ENCODE measurements at places on chromosomes 2 and 18. TPM values are rescaled to one million over a fixed set of nuclear protein-coding genes. Genes with fewer than 3 reads are reported as not detected.

DNA sequence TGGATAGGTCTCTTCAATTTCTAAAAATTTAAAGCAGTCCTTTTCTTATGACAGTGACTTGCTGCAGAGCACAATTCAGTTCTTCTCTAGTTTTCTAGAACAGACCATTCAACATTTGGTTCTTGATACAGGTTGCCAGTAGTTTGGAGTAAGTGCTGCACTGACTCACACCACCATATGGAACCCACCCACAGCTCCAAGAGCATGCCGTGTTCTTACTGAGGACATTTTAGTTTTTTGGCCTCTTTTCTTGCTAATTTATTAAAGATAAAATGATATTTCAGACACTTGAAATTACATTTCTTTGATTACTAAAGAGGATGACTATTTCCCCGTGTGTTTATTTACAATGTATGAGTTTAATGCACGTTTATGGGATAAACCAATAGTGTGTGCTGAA lies 120.0 kb downstream of the COL4A4 start:
- H3K4me3 ChIP-seq, result no peak overlapping the region
- H3K4me1 ChIP-seq, result no peaks in the 10 kb centered on the region
- peaks cover 4% of the 10 kb centered on the region for H3K36me3 ChIP-seq
- DNase-seq, result no peak
- H3K27ac ChIP-seq, result no peak overlapping the region
- no peaks in the 10 kb centered on the region for H3K27me3 ChIP-seq

- DNase-seq, result no peak
- no peaks in the 10 kb centered on the region for H3K36me3 ChIP-seq
- peak overlapping the region; percentile 91 for H3K4me3 ChIP-seq
Observed at GRCh38 chr2:102736110-102736409, 25.8 kb upstream of the TMEM182 start.

- H3K4me3 ChIP-seq, result no peak overlapping the region
- H3K27me3 ChIP-seq, result no peaks in the 10 kb centered on the region
- DNase-seq, result no peak
- no peak overlapping the region for H3K27ac ChIP-seq
- H3K4me1 ChIP-seq, result no peaks in the 10 kb centered on the region
Observed at GRCh38 chr2:212858496-212858895, 292.9 kb downstream of the IKZF2 start.

DNA sequence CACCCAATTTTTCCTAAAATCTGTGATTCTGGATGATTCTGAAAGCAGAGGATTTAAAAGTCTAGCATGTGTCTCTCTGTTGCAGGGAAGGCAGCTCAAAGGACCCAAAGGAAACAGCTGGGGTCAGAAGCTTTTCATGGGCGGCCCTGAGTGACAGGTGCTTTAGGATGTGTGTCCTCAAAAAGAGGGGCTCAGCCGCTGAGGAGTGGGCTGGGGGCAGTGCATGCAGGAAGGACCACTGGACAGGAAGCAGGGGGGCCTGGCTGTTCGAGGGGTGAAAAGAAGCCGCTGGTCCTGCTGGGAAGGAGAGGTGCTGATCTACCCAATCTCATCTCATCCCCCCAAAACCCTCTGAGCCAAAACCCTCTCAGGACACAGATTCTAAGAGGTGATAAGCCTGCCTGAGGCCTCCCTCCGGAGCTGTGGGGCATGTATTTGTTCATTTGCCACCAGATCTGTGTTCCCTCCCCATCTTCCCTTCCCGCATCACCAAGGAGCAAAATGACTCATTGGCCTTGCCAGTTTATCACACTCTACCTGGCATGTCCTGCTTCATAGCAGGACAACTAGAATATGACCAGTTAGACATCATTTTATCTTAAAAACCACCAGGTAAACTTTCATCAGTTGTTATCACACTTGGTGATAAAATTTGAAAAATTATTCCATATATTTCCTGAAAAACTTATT lies 98.8 kb upstream of the MGAT4A start:
- H3K27me3 ChIP-seq, result no peaks in the 10 kb centered on the region
- no peaks in the 10 kb centered on the region for H3K36me3 ChIP-seq
- no peak for DNase-seq
- H3K27ac ChIP-seq, result no peak overlapping the region
- H3K4me1 ChIP-seq, result peaks cover 8% of the 10 kb centered on the region

DNA sequence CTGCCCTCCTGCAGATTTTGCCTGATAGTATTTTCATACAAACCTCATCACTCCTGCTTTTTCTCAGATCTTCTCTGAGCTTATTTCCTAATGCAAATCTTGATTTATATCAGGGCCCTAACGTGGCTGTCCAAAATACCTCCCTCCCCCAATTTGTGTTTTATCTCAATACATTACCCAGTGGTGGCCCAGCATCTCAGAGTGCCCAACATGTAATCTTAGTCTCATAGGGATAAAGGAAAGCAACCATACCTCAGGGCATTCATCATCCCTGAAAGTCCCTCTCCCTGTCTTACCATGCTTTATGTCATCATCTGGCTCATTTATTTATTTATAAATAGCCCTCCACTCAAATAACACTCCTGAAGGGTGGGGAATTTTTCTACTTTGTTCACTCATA lies 135.3 kb downstream of the SLC8A1 start:
- H3K27me3 ChIP-seq, result no peaks in the 10 kb centered on the region
- H3K4me3 ChIP-seq, result no peak overlapping the region
- no peak for DNase-seq
- no peak overlapping the region for H3K27ac ChIP-seq
- no peaks in the 10 kb centered on the region for H3K36me3 ChIP-seq

- no peak overlapping the region for H3K27ac ChIP-seq
- H3K27me3 ChIP-seq, result no peaks in the 10 kb centered on the region
- H3K4me1 ChIP-seq, result peaks cover 9% of the 10 kb centered on the region
Observed at GRCh38 chr18:8699948-8700347, 5.4 kb upstream of the MTCL1 start.

- DNase-seq, result no peak
- H3K4me3 ChIP-seq, result no peak overlapping the region
- H3K27ac ChIP-seq, result no peak overlapping the region
- no peaks in the 10 kb centered on the region for H3K4me1 ChIP-seq
- no peaks in the 10 kb centered on the region for H3K27me3 ChIP-seq
Observed at GRCh38 chr2:124320051-124320688, 295.1 kb downstream of the CNTNAP5 start.

DNA sequence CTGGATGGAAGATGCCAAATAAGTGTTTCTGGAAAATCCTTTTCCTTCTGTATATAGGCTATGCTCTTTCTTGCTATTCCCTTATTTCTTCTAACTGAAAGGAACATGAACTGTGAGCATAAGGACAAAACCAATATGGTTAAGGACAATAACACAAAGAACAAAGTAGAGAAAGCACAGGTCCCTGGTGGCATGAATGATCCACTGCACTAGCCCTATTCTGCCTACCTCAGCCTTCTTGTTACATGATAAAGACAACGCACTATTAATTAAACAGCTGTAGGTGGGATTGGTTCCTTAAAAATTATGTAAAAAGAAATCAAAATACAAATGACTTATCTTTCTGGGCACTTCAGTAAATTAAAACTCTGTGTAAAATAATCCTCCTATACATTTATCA lies 1.9 kb upstream of the WDR75 start:
- no peaks in the 10 kb centered on the region for H3K27me3 ChIP-seq
- H3K36me3 ChIP-seq, result no peaks in the 10 kb centered on the region
- peaks cover 8% of the 10 kb centered on the region for H3K4me1 ChIP-seq
- no peak overlapping the region for H3K4me3 ChIP-seq

- no peaks in the 10 kb centered on the region for H3K36me3 ChIP-seq
- H3K4me3 ChIP-seq, result no peak overlapping the region
- H3K4me1 ChIP-seq, result no peaks in the 10 kb centered on the region
- DNase-seq, result no peak
- no peak overlapping the region for H3K27ac ChIP-seq
Observed at GRCh38 chr2:107137706-107138105, 251.7 kb upstream of the ST6GAL2 start.

DNA sequence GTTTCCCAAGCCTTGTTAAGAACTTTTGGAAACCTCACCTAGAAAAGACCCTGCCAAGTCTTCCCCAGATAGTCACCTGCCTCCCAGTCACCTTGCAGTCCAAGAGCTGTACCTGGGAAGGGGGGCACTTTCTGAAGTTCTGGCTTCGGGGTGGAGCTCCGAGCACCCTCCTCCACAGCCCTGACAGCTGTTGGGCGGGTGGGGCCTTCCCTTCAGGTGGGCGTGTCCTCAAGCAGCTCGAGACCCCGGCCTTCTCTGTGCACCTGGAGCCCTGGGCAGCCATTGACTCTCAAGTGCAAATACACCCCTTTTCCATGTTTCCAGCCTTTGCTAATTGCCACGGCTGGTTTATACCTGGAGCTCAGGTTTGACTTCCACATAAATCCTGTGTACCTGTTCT lies 37.0 kb upstream of the IGFBP5 start:
- no peak for DNase-seq
- H3K27ac ChIP-seq, result no peak overlapping the region
- no peak overlapping the region for H3K4me3 ChIP-seq
- no peaks in the 10 kb centered on the region for H3K36me3 ChIP-seq
- H3K27me3 ChIP-seq, result no peaks in the 10 kb centered on the region
- H3K4me1 ChIP-seq, result no peaks in the 10 kb centered on the region

DNA sequence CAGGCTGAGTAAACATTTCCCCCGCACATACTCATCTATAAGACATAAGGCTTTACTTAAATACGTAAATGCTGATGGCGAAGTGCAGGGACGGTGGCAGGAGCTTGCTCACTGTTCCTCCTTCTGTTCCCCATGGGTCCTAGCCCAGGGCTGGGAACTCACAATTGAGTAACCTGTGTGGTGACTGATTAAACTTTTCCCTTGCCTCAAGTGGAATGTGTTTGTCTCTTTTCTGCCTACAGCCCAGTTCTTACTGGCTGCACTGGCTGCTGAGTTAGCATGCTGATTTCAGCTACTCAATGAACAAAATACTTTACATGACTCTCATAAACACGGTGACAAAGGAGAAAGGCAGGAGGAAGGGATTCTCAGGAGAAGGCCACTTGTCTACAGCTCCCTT lies 87.3 kb downstream of the MARCO start:
- H3K4me3 ChIP-seq, result no peak overlapping the region
- H3K27me3 ChIP-seq, result no peaks in the 10 kb centered on the region
- no peak overlapping the region for H3K27ac ChIP-seq
- no peaks in the 10 kb centered on the region for H3K36me3 ChIP-seq
- no peaks in the 10 kb centered on the region for H3K4me1 ChIP-seq

- peaks cover under 1% of the 10 kb centered on the region for H3K4me1 ChIP-seq
- DNase-seq, result no peak
- peak overlapping the region; percentile 98 for H3K4me3 ChIP-seq
- no peaks in the 10 kb centered on the region for H3K27me3 ChIP-seq
Observed at GRCh38 chr2:8685697-8686358, 4.0 kb downstream of the ID2 start.

DNA sequence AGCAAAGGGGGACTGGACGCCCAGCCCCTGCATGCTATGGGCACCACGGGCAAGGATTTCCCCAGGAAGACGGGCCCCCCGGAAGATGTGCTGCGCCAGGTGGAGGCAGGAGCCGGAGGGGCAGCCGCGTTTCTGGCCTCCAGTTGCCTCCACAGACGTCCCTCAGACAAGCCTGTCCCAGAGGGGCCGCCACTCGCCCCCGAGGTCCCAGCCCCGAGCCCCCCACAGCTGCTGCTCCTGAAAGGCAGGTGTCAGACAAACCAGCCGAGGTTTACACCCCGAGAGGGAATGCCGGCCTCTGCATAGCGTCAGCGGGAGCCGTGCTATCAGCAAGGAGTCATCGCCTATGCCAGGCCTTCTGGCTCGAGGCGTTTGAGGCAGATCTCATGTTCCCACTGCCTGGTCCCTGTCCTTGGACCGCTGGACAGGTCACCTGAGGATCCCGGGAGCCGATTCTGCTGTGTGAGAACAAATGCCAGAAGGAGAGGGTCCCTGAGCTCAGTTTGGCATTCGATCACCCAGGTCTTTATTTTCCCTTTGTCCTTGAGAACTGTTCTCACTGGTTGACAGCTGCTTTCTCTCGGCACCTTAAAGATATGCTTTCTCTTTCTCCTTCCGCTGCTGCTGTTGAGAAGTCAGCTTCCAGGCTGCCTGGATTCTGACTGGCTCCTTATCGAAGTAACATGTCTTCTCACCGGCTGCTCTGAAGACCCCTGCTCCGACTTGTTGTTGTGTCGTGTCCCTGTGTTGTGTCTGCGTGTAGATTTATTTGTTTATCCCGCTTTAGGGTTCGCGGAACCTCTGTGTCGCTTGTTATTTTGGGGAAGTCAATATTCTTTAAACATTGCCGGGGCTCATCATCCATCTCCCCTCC lies 20.6 kb downstream of the CROCC2 start:
- DNase-seq, result no peak
- no peaks in the 10 kb centered on the region for H3K36me3 ChIP-seq
- no peak overlapping the region for H3K27ac ChIP-seq
- H3K4me1 ChIP-seq, result no peaks in the 10 kb centered on the region

DNA sequence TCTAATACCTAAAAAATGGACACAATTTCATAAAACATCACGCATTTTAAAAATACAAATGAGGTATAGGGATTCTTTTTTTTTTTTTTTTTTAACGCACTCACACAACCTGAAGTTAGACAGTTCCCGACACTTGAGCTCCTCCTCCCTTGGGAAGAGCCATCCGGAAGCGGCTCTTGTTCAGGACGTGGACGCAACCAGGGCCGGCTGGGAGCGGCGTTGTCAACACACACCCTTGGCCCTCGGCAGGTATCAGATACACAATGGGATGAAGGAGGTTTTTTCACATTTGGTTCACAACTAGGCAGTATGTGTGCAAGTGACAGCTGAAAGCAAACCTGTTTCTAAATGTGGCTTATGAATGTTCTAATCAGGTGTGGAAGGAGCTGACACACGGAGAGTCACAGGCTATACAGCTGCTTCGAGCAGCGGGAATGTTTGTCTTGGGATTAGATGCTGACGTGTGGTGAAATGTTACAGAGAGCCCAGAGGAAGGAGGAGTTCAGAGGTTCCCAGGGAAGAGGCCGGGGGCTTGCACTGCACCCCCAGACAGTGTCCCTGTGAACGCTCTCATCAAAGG lies 111.1 kb downstream of the PXDN start:
- H3K4me1 ChIP-seq, result peaks cover 22% of the 10 kb centered on the region
- H3K36me3 ChIP-seq, result peaks cover 35% of the 10 kb centered on the region
- no peak overlapping the region for H3K27ac ChIP-seq
- no peak for DNase-seq
- no peak overlapping the region for H3K4me3 ChIP-seq

DNA sequence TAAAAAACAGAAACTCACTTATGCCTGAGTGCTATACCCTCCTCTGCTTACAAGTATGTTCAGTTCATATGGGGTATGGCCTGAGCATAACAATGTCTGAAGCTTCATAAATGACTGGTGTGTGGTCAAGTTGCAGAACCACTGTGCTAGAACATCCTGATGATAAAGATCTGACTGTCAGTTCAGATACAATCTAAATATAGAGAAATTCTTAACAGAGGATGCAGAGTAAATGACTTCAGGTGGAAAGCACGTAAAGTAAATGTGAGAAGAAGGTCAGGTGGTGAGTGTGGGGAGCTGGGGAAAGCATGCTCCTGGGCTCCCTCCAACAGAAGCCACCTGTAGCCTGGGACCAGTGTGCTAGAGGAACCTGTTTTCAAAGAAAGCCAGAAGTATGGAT lies 926.2 kb downstream of the TSN start:
- H3K27ac ChIP-seq, result no peak overlapping the region
- no peak for DNase-seq
- H3K27me3 ChIP-seq, result no peaks in the 10 kb centered on the region
- no peaks in the 10 kb centered on the region for H3K36me3 ChIP-seq

KANSL1L gene
- total RNA-seq, result 35.1 TPM

KRTCAP3 gene
- not detected for total RNA-seq

PAX3 gene
- not detected for total RNA-seq

HOXD11 gene
- not detected for total RNA-seq

DCDC2C gene
- 6.6 TPM for total RNA-seq

AAK1 gene
- 55.2 TPM for total RNA-seq

IL1RN gene
- total RNA-seq, result 8.6 TPM

DSEL gene
- total RNA-seq, result 38.5 TPM

RBMS1 gene
- total RNA-seq, result 98.7 TPM

TMX3 gene
- 57.4 TPM for total RNA-seq

DPYSL5 gene
- not detected for total RNA-seq

C2orf66 gene
- not detected for total RNA-seq

POTEI gene
- total RNA-seq, result not detected

SERPINB3 gene
- not detected for total RNA-seq

SEH1L gene
- 26.7 TPM for total RNA-seq

UCN gene
- 1.8 TPM for total RNA-seq

Data from thoracic aorta (tissue), 2 donors.